ENCODE measurements at places on chromosomes 7 and 10.
A peak's percentile ranks its signal among the peaks of the same experiment; 100 is the strongest.

DNA sequence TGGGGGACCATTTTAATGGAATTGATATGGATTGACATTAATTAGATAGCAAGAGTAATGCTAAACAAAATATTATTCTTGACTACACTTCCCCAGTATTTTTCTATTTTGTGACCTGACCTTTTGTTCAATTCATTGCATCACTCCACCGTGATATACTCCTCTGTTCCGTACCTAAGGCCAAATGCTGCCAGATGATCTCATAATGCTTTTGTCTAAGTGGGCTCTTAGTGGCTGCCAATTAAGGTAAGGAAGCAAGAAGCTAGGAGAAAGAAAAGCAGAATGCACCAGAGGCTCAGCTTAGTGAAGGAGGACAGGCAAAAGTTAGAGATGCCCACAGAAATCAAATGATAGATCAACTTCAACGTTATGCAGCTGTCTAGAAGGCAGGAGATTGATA, 36.4 kb downstream of the FEZF1 start:
- no peak for DNase-seq

GRCh38 chr7:106608661-106609060, 52.3 kb downstream of the CCDC71L start:
- DNase-seq = no peak

DNA sequence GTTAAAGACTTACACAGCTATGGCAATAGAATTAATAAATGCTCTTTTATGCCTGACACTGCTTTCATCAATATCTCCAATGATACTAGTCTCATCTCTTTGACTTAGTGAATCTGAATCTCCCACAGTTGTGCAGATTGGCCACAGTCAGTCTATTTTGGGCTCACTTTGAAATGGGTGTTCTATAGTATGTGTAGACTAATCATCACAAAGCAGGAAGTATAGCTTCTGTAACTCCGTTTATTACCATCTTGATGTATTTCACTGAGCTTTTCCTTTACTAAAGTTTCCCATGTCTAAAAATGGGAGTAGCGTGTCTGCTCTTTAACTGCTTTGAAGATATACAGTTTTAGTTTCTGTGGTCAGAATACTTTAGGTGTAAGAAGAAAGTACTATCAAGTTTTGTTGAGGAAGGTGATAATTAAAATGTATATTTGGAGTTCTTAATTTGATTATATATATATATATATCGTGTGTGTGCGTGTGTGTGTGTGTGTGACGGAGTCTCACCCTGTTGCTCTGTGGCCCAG, 70.1 kb downstream of the ST7 start:
- DNase-seq = no peak

GRCh38 chr7:99392659-99393354, 15.6 kb downstream of the PDAP1 start:
- no peak for DNase-seq

DNA sequence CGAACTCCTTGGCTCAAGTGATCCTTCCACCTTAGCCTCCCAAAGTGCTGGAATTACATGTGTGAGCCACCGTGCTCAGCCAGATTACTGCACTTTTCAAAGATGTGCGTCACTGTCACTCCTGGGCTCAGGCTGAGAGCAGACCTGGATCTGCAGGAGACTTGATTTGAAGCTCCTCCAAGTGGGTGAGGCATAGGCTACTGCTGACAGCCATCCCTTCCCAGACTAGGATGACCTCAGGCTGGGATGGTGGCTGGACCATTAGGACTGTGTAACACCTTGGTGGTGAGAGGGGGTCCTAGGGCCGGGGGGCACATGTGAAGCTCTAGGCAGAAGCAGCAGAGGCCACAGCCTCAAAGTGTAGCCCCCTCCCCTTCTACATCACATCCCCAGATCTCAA, 8.2 kb upstream of the SRRM3 start:
- no peak for DNase-seq

DNA sequence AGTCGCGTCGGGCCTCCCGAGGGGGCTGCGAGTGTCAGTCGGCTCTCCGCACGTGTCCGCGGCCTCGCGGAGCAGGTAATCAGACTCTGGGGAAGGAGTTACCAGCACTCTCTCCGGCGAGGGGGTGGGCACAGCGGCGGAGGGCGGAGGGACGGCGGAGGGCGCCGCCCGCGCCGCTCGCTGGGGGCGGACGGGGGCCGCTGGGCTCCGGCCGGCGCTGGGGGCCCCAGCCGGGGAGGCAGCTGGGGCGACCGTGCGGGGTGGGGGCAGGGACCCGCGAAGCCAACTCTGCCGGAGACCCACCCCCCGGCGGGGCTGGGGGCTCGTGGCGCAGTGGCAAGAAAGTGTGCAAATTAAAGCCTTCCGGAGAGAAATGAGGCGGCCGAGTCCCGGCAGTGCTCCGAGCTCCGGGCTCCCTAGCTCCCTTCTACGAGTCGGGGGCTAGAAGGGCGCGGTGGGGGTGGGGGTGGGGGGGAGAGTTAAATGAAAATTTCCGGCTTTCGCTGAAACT, at the start of gene CDK6:
Gene CDK6 (minus strand): TSS at position 85 of the 511 bp plus-strand sequence. CDS start 3,250 bp downstream, outside the sequence.
- DNase-seq = no peak

GRCh38 chr10:116324951-116325635, 845 bp downstream of the CCDC172 start:
- DNase-seq = no peak

DNA sequence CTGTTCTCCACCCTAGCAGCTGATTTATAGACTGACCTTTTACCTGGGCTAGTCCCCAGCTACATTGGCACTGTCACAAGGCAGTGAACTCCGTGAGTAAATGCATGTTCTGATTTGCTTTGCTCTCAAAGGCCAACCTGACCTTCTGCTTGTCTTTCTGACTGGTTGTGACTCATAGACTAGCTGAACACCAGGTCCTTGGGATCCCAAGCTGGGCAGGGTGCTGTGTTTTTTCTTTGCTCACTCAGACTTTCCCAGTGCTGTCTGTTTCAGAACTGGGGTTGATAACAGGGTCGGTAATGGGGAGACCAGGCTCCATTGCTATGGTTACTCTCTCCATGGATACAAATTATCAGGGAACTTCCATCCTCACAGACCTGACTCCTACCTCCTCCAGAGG, 35.0 kb downstream of the EVX1 start:
- DNase-seq = no peak

- DNase-seq = no peak
Observed at GRCh38 chr7:159127691-159128642, 16.7 kb downstream of the VIPR2 start.

DNA sequence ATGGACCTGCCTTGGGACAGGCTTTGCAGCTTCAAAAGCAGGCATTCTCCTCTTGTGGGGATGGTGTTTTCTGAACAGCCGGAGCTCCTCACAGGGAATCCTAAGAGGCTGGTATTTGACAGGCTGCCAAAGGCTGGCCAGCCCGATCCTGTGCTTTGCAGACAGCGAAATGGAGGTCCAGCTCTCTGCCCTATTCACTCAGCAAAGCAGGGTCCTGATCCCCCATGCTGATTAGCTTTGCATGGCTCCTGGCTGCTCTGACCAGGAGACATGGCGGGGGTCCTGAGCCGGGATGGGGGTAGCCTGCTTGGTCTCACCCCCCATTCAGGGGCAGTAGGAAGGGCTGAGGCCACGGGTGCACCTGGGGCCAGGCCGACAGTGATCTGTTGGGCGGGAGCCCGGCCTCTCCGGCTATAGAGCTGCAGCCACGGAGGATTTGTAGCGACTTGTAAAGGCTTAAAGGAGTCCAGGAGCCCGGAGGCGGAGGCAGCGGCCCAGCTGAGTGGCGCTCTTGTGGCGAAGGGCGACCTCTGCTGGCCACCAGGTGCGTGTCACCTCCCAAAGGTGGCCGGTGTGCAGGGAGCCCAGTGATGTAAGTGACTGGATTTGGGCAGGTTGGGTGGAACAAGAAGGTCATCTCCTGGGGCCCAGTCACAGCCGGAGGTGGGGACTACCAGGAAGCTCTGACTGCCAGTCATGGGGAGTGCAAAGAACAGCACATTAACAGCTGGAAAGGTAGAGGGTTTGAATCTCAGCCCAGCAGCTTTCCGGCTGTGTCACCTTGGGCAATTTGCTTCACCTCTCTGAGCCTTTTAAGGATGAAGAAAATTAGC, 126.5 kb downstream of the ZMIZ1 start:
- peak; percentile 69 for DNase-seq

- DNase-seq = no peak
Observed at GRCh38 chr7:6423942-6424701, 23.6 kb downstream of the DAGLB start.

- DNase-seq = no peak
Observed at GRCh38 chr10:29857843-29858701, 201.3 kb downstream of the JCAD start.
